ENCODE measurements at places on chromosomes 4 and X.

DNA sequence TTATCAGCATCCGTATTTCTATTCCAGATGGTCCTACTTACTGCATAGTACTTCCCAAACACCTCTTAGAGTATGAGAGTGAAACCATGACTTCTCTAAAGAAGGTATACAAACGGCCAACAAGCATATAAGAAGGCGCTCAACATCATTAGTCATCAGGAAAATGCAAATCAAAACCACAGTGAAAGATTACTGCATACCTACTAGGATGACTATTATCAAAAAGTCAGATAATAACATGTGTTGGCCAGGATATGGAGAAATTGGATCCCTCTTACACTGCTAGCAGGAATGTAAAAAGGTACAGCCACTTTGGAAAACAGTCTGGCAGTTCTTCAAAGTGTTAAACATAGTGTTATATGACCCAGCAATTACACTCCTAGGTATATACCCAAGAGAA lies 215.3 kb upstream of the CXorf66 start:
- DNase-seq, result no peak

GRCh38 chrX:56932653-56933339 lies 62.5 kb downstream of the SPIN3 start:
- DNase-seq, result no peak

DNA sequence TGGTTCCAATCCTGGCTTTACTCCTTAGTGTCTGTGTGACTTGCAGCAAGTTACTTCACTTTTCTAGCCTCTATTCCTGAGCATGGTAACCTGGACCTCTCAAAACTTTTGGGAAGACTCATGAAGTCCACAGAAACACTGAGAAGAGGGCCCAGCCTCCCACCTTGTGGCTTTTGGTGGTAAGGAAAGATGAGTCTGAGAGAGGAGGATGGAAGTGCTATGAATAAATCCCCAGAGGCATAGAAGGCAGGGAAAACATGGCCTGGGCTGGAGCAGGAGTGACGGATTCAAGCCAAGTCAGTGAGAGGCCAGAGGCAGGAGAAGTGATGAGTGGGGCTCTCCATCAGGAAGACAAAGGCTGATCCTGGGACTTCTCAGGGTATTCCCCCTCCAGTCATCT lies 10.9 kb upstream of the MAGEA4 start:
- DNase-seq, result no peak

DNA sequence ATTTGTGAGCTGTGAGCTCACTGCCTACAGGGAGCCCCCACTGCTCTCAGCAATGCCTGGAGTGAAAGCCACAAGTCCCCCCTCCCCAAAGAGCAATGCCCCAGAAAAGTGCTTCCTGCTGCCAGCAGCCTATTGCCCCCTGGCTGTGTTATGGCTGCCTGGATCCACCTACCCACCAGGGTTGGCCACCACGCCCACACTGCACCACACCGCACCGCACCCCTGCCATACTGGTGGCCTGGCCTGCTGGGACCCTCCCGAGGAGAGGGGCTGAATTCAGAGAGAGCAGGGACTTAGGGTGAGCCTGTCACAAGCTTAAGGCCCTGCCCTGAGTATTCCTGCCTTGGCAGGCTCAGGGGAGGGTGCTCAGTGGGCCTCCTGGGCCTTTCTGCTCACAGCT lies 4.3 kb downstream of the CFAP99 start:
- no peak for DNase-seq

GRCh38 chrX:1261285-1261684 lies 7.3 kb upstream of the CSF2RA start:
- DNase-seq, result no peak

DNA sequence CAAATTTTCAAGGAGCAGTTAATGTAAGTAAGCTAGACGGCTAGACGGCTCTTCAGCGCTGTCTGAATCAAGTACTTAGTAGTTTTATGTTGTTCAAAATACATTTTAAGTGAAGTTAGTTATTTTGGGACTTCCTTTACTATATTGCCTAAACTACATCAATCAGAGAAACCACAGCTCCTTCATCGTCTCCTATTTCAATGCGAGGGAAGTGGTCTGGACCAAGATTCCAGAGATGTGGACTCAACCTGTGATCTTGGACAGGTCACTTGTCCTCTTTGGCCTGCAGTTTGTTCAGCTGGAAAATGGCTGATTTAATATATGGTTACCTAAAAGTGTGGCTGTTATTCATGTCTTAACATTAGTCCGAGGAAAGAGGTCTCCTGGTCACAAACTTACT lies 10.6 kb downstream of the ING2 start:
- DNase-seq, result no peak

GRCh38 chr4:184479516-184479950 lies 5.2 kb upstream of the IRF2 start:
- DNase-seq, result no peak

DNA sequence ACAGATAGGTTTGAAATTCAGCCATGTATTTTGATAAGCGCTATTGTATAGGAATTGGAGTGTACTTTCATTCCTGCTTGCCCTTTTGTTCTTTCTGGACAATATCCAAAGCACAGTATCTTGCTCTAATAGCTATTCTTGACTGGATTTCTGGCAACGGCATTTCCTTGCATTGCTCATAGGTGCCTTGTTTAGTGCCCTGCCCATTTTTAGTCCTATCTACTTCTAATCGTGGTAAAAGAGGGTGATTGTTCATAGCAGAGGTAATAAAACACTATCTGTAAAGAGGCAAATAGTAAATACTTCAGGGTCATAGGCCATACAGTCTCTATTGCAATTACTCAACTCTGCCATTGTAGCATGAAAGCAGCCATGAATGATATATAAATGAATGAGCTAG lies 155.9 kb downstream of the IL1RAPL2 start:
- DNase-seq, result no peak

DNA sequence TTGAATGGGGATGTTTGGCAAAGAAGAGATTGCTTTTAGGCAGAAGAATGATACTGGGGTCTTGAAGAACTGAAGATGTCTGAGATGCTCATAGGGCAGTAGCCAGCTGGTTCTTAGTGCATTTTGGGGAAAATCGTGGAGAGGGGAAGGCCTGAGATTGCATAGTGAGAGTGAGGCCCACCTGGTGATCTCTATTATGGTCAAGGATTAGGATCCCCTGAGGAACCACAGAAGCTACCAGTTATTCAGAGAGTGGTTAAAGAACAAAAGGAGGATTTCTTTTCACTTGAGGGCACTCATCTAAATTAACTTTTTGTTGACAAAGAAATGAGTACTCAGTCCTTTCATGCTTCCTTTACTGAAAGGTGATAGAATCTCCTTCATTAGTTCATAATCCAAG lies 271.3 kb upstream of the HAND2 start:
- DNase-seq, result no peak

DNA sequence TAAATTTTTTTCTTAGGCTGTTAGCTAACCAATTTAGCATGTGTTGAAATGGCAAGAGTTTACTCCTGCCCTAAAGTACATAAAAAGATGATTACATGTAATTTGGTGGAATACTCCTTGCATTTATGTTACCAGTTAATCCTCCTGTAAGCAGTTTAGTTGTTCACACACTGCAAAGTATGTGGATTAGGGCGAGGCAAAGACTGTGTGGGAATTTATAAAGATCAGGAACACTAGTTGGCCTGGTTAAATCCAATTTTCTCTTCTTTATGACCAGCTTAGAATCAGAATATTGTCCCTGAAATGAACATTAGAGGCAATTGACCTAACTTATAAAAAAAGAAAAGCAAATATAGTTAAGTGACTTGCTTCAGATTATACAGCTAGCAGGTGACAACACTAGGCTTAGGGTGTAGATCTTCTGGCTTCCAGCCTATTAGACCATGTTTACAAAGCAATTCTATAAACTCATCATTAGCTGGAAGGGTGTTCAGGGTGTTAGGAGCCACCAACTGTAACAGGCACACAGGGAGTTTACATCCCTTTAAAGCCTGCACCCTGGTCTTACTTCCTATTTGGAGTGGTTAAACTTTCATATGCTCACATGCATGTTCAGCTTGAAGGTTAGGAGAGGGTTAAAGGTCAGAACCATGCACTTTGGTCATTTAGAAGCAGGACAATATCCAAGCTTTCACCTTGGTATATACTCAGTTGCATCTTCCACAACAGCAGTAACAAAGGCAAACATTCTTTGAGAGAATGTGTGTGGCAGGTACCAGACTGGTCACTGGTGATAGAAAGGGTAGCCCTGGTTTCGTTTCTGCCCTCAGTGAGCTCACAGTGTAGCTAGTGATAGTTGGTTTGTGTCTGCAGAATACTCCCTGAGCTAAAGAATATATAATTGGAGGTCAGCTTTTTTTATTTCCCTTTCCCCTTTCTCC lies 72.6 kb downstream of the GC start:
- DNase-seq, result peak; percentile 32

DNA sequence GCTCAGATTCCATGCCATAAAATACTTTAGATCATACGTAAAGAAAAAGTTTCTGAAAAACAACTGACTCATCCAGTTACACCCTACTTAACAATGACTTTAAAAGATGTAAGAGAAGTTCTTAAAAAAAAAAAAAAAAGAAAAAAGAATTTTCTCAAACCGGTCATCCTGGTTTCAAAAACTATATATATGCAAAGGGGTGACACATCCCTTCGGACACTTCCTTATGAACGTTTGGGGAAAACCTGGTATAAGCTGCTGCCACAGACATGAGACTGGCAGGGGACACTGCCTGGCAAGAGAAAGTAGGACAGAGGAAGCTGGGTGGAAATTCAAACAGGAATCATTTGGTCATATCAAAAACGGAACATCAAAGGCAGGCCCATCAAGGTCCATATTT lies 81.2 kb upstream of the PRSS48 start:
- no peak for DNase-seq

- no peak for DNase-seq
Measured at GRCh38 chrX:122113376-122113775, 1066.0 kb downstream of the GLUD2 start.

- DNase-seq, result no peak
Measured at GRCh38 chr4:68336530-68336929, 13.4 kb downstream of the YTHDC1 start.

GRCh38 chrX:44705817-44706551 lies 137.8 kb upstream of the DUSP21 start:
- DNase-seq, result no peak

DNA sequence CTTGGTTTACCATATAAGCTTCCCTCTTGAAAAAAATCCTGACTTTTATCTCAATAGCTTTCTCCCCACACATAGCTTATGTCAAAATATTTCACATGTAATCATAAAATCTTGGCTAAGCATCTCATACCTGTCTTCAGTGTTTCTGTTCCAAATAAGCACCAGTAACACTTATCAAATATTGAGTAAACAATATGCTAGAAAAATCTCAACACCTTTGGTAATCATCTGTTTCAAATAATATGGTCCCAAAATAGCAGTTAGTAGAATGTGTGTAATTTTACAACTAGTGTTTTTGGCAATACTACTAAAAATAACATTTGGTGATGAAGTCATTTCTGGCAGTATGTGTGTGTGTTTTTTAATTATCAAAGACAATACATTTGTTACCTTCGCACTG lies 2138.2 kb downstream of the PCDH7 start:
- DNase-seq, result no peak

DNA sequence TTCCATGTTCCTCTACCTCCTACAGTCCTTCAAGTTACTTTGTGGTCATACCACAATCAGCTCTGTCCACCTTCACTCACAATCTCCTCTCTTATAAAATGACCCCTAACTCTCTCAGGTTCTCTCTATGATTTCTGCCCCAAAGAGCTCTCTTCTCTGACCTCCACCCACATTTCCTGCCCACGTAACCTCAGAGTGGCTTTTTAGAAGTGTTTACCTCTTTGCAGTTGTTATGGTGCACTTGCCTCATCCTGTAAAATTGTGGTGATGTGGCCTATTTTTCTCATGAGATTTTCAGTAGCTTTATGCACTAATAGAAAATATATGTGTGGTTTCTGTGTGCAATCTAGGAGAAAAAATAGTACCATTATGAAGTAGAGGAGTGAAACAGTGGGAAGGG lies 215.8 kb downstream of the PACRGL start:
- DNase-seq, result no peak

- peak; percentile 28 for DNase-seq
Measured at GRCh38 chrX:122026665-122027064, 979.3 kb downstream of the GLUD2 start.

DNA sequence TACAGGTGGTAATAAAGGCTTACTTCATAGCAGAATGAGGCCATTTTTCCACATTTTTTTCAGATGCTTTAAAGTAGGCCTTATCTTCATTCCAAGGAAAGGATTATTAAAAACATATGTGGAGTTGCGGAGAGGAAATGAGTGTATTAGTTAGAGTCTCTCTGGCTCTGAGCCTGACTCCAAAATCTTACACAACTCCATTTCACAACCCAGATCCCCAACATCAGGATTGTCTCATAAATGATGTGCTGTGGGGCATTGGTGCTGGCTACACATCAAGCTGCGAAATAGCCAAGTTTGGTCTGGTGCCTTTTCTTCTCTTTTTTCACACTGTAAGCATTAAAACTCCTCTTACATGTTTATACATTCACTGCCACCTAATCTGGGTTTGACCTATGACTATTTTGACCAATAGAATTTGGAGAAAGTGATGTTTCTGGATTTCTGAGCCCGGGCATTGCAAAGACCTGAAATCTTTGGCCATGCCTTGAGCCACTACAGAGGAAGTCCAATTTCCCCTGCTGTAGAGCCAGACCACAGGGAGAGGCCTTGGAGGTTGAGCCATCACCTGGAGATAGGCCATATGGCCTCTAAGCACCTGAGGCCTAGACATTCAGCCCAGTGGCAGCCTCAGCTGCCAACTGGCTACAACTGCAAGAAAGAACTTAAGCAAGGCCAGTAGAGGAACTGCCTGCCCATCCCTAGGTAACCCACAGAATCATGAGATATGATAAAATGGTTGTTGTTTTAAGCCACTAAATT lies 16.7 kb upstream of the SOD3 start:
- DNase-seq, result no peak

DNA sequence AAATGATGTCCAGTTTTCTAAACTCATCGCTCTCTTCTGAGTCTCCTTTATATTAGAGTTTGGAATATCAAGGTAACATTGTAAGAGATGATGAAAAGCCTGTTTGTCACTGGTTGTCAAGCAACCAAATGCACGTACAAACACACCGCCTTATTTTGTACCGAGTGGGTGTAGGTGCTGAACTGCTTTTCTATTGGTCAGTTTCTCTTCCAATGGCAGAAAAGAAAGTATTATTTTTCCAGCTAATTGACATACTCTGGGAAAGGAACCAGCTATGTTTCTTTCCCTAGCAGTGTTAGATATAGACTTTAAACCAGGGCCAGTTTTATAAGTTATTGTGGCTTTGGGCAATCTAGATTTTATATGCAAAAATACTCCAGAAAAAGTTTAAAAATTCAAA lies 6.6 kb upstream of the PPM1K start:
- DNase-seq, result no peak

DNA sequence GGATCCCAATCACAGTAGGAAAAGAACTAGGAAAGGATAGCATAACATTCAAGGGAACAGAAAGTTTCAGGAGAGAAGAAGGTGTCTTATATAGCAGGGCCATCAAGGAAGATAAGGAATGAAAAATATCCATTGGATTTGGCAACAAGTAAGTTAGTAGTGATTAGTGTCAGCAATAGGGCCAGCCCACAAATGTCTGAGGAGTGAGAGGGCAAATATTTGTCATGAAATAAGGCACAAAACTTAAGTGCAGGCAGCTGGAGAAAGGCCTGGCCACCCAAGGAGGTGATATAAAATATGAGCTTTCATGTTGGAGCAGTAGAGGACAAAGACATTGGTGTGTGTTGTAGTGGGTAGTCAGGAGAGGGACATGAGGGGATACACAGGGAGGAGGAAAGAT lies 132.1 kb downstream of the COL4A6 start:
- DNase-seq, result no peak

GRCh38 chrX:15914486-15914885 lies 59.9 kb upstream of the AP1S2 start:
- no peak for DNase-seq

GRCh38 chr4:105352826-105353225 lies 121.0 kb downstream of the PPA2 start:
- no peak for DNase-seq
